ENCODE measurements at places on chromosomes 7 and 10.

GRCh38 chr10:128432423-128432822 lies 306.2 kb upstream of the MKI67 start:
- no peak for DNase-seq

DNA sequence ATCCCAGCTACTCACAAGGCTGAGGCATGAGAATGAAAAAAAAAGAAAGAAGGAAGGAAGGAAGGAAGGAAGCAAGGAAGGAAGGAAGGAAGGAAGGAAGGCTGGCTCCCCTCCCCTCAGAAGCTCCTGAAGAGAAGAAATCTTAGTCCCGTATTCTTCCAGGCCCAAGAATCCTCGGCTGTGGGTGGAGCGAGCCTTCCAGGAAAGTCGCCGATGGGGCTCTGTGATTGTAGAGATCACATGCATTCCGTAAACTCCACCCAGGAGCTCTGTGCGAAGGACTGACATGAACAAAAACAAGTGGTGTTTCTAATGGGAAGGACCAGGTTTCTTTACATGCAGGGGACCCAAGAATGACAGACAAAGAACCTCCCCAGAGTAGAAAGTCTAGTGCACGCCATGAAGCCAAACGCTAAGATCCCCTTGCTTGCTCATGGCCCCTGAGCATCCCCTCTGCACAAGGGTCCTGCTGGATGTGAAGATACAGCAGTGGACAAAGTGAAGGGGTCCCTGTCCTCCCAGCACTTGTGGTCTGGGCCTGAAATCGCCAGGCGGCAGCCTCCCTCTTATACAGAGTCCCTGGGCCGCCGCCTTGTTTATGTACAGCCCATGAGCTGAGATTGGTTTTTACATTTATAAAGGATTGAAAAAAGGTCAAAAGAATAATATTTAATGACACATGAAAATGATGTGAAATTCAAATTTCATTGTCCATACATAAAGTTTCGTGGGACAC lies 25.2 kb downstream of the CNPY1 start:
- no peak for DNase-seq

DNA sequence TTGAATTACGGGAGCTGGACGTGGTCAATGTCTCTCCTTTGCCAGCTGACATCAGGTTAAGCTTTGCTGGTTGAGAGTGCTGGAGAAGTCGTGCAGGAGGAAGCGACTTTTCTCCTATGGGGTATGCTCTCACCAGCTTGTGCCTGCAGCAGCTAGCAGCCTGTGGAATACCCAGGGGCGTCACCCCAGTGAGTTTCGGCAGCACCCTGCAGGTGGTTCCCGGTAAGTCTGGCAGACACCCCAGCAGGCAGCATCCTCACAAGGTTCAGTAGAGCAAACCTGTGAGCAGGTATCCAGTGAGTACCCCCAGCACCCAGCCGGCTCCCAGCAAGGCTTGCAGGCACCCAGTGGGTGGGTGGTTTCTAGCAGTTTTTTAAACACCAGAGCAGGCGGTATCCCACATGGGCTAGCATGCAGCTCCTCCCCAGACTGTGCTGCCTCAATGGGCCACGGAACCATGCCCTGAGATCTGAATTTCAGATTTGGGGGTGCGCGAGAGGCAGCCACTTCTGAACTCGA lies 74.8 kb upstream of the SVIL start:
- DNase-seq, result no peak

DNA sequence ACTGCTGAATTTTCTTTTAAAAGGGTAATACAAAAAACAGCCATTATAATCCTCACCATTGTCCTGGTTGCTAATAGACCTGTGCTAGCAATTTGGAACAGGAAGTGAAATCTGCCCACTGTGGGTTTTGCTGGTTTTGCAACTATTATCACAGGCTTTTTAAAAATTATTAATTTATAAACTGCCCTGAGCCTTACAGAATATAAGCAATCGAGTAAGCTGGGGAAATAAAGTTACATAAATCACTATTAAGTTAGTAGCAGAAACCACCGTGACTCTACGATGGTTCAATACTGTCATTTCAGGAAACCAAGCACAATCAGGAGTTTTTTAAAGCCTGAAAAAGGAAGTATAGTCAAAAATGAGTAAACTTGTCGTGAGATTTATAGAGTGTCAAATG lies 62.3 kb downstream of the TMEM26 start:
- no peak for DNase-seq
